Activated CD4-positive, alpha-beta memory T cell treated with anti-CD3 and anti-CD28 coated beads, Interleukin-2, amount 10 ng/mL, durations not matched to agents 7 days and 5 days (primary cell): ENCODE measurements at places on chromosomes 3 and 15.

- no peaks in the 10 kb centered on the region for H3K36me3 ChIP-seq
- DNase-seq, result no peak
- no peak overlapping the region for H3K27ac ChIP-seq
- no peak overlapping the region for H3K4me3 ChIP-seq
These were observed 21.9 kb downstream of the TRIM71 start for GRCh38 chr3:32839714-32840085.

- no peak overlapping the region for H3K27ac ChIP-seq
- no peak for DNase-seq
- H3K36me3 ChIP-seq, result no peaks in the 10 kb centered on the region
- no peak overlapping the region for H3K4me3 ChIP-seq
These were observed 349.3 kb upstream of the THRB start for GRCh38 chr3:24843955-24844354.

DNA sequence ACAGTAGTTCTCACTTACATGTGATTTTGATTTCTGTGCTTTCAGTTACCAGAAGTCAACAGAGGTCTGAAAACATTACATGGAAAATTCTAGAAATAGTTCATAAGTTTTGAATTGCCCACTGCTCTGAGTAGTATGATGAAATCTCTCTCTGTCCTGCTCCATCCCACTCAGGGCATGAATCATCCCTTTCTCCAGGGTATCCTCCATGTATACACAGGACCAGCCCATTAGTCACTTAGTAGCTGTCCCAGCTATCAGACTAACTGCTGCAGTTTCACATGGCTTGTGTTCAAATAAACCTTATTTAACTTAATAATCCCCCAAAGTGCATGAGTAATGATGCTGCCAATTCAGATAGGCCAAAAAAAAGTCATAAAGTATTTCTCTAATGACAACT is 38.6 kb downstream of the EPHA3 start:
- H3K36me3 ChIP-seq, result no peaks in the 10 kb centered on the region
- H3K4me3 ChIP-seq, result no peak overlapping the region
- H3K4me1 ChIP-seq, result no peaks in the 10 kb centered on the region
- H3K27me3 ChIP-seq, result no peaks in the 10 kb centered on the region
- no peak overlapping the region for H3K27ac ChIP-seq

- H3K36me3 ChIP-seq, result no peaks in the 10 kb centered on the region
- DNase-seq, result no peak
- H3K27me3 ChIP-seq, result peaks cover 4% of the 10 kb centered on the region
- no peaks in the 10 kb centered on the region for H3K4me1 ChIP-seq
These were observed 42.3 kb downstream of the TM4SF18 start for GRCh38 chr3:149291178-149291577.

GRCh38 chr3:157999246-157999645 is 107.0 kb downstream of the SHOX2 start:
- H3K27me3 ChIP-seq, result no peaks in the 10 kb centered on the region
- no peak overlapping the region for H3K4me3 ChIP-seq
- H3K4me1 ChIP-seq, result no peaks in the 10 kb centered on the region
- DNase-seq, result no peak

DNA sequence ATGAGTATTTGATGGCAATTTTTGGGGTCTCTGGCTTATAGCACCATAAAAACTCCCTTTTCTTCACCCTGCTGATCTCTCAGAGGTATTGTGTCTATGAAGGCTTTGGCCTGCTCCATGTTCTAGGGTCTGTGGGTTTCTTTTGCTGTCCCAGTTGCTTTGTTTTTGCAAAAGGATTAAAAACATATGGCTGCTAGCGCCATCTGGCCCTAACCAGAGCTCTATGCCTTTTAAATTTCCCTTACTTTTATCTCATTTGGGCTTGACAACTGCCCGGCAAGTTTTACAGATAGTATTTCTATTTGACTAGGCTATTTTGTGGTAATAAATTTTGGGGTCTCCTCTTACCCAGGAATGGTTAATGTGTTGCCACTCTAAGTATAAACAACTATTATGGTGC is 6.4 kb upstream of the GHRL start:
- H3K36me3 ChIP-seq, result peaks cover 68% of the 10 kb centered on the region
- peak overlapping the region; percentile 38 for H3K27ac ChIP-seq
- peaks cover 12% of the 10 kb centered on the region for H3K4me1 ChIP-seq
- H3K27me3 ChIP-seq, result no peaks in the 10 kb centered on the region

- peaks cover 44% of the 10 kb centered on the region for H3K4me1 ChIP-seq
- H3K36me3 ChIP-seq, result peaks cover 91% of the 10 kb centered on the region
- no peak for DNase-seq
- no peak overlapping the region for H3K27ac ChIP-seq
These were observed 21.2 kb downstream of the WHAMM start for GRCh38 chr15:82830427-82831173.

DNA sequence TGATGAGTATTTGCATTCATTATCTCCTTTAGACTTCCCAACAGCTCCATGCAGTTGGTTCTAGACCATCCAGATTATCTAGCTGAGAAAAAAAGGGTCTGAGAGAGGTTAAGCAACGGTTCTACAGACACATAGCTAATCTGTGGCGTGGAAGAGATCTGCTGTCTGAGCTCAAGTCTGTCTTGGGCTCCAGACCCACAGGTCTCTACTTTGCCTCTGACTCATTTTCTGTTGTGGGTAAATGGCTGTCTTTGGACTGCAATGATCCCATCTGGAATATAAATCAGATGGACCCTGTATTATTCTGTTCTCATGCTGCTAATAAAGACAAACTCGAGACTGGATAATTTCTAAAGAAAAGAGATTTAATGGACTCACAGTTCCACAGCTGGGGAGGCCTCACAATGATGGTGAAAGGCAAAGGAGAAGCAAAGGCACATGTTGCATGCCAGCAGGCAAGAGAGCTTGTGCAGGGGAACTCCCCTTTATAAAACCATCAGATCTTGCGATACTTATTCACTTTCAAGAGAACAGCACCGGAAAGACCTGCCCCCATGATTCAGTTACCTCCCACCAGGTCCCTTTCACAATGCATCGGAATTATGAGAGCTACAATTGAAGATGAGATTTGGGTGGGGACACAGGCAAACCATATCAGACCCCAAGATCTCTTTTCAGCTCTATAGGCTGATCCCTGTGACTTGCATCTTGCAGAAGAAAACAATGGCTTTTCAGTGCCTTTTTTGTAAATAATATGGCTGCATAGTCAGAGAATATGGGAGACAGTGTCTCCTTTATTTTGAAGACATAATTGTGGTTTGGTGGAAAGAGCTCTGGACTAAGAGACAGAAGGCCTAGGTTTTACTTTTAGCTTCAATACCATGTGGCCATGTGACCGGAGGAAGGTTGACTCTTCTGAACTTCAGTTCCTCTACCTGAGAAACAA is 24.7 kb downstream of the CEMIP start:
- H3K27me3 ChIP-seq, result peaks cover 3% of the 10 kb centered on the region
- DNase-seq, result no peak
- peaks cover 19% of the 10 kb centered on the region for H3K4me1 ChIP-seq
- peak overlapping the region; percentile 32 for H3K27ac ChIP-seq
- H3K4me3 ChIP-seq, result no peak overlapping the region

GRCh38 chr3:48433472-48434118 is 3.7 kb upstream of the PLXNB1 start:
- no peak overlapping the region for H3K4me3 ChIP-seq
- no peak overlapping the region for H3K27ac ChIP-seq
- peaks cover 34% of the 10 kb centered on the region for H3K4me1 ChIP-seq
- H3K36me3 ChIP-seq, result peaks cover 28% of the 10 kb centered on the region
- H3K27me3 ChIP-seq, result no peaks in the 10 kb centered on the region

GRCh38 chr3:121998611-121999473 is 23.2 kb downstream of the ILDR1 start:
- H3K36me3 ChIP-seq, result peaks cover 8% of the 10 kb centered on the region
- H3K27ac ChIP-seq, result peak overlapping the region; percentile 70
- H3K4me3 ChIP-seq, result no peak overlapping the region
- peaks cover 68% of the 10 kb centered on the region for H3K4me1 ChIP-seq
- no peak for DNase-seq
- peaks cover 4% of the 10 kb centered on the region for H3K27me3 ChIP-seq

DNA sequence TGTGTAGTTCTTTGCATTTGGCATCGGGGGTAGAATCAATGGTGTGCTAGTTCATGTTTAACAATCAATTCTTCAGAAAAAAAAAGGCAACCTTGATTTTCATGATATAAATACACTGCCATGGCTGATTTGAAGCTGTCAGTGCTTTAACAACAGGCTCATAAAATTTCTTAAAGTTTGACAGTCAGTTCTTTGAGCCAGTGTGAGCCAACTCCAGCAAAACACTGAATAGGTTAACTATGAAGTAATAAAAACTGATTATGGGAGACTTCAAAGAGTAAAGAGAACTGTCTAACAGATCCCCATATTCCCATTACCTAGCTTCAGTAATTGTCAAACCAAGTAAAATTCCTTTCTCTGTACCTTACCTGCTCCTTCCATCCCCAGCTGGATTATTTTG is 241.7 kb upstream of the SUCLG2 start:
- H3K36me3 ChIP-seq, result no peaks in the 10 kb centered on the region
- H3K4me1 ChIP-seq, result no peaks in the 10 kb centered on the region
- no peak for DNase-seq
- H3K27me3 ChIP-seq, result peaks cover 3% of the 10 kb centered on the region
- no peak overlapping the region for H3K4me3 ChIP-seq

DNA sequence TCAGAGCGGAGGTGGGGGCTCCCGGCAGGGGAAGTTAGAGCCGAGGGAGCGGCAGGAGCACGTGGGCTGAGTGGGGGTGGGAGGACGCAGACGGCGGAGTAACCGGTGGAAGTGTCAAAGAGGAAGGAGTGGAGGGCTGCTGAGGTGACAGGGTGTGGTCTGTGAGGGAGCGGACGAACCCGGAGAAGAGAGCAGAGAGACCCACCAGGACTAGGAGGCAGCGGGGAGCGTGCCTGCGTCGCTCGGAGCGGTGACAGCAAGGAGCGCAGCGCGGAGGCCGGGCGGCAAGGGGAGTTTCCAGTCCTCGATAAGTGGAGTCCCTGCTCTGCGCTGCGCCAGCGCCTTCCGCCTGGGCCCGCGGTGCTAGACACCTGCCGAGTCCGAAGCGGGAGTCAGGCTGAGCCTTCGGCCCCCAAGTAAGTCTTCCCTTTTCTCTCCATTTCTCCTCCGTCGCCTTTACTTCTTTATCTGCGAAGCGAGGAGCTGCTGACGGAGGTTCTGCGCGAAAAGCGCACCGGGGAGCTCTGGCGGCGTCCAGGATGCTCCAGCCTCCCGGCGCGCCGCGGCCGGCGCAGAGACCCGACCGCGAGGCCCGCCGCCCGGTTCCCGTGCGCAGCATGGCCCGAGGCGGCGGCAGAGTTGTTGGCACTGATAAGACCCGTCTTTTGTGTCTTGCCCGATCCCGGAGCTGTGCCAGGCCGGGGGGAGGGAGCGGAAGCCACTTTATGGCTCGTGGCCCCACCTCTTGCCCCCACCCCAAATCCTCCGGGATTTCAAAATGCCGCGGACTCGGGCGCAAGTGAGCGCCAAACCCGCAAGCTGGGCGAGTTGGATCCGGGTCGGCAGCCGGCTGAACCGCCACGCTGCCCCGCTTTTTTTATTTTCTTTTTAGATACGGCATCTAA is 533.0 kb upstream of the SEMA6D start:
- H3K4me1 ChIP-seq, result peaks cover 7% of the 10 kb centered on the region
- no peak overlapping the region for H3K27ac ChIP-seq
- H3K4me3 ChIP-seq, result no peak overlapping the region
- peaks cover 30% of the 10 kb centered on the region for H3K27me3 ChIP-seq

- H3K4me3 ChIP-seq, result no peak overlapping the region
- no peaks in the 10 kb centered on the region for H3K27me3 ChIP-seq
- H3K4me1 ChIP-seq, result peaks cover 17% of the 10 kb centered on the region
- no peak for DNase-seq
These were observed 41.2 kb downstream of the RLBP1 start for GRCh38 chr15:89179966-89180875.

- no peaks in the 10 kb centered on the region for H3K36me3 ChIP-seq
- peaks cover 10% of the 10 kb centered on the region for H3K4me1 ChIP-seq
- H3K27ac ChIP-seq, result no peak overlapping the region
- DNase-seq, result no peak
These were observed 322.6 kb upstream of the TLE3 start for GRCh38 chr15:70420086-70420947.

DNA sequence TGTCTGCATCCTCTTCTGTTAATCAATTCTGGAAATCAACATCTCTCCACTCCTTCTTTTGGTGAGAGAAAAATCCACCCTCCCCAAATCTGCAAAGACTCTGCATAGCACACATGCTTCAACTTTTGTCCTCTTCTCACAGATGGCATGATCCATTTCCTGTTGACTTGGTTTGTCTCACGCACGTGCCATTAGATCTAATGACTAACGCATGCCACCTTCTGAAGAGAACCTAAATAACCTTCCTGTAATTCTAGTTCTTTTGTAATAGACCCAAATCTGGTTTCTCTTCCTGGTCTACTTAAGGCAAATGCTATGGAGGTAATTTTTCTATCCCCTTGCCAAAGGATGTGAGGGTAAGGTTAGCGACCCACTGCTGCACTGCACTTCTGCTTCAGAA is 51.0 kb upstream of the ATOSA start:
- H3K27ac ChIP-seq, result peak overlapping the region; percentile 50
- no peak overlapping the region for H3K4me3 ChIP-seq
- H3K27me3 ChIP-seq, result no peaks in the 10 kb centered on the region
- peaks cover 51% of the 10 kb centered on the region for H3K4me1 ChIP-seq
- H3K36me3 ChIP-seq, result no peaks in the 10 kb centered on the region

- no peak overlapping the region for H3K4me3 ChIP-seq
- H3K27me3 ChIP-seq, result no peaks in the 10 kb centered on the region
- DNase-seq, result no peak
- H3K36me3 ChIP-seq, result peaks cover 3% of the 10 kb centered on the region
These were observed 4.5 kb upstream of the DNAH1 start for GRCh38 chr3:52311576-52312119.

DNA sequence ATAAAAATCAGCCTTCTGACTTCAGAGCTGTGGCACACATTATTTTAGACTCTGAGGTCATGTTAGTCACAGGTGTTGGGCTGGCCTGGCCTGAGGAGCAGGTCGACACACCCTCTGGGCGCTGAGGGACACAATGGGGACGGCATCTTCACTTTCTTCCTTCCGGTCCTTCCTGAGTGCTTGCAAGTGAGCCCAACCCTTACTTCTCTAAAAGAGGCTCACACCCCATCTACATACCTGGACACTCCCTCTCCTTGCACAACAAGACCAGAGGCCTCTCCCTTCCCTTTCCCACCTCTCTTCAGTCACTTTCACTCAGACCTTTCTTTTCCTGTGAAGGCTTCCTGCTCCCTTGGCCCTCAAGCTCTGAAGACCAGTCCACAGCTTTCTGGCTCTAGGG is 85.4 kb downstream of the XXYLT1 start:
- no peaks in the 10 kb centered on the region for H3K36me3 ChIP-seq
- DNase-seq, result no peak
- H3K4me3 ChIP-seq, result no peak overlapping the region
- H3K27ac ChIP-seq, result no peak overlapping the region
- no peaks in the 10 kb centered on the region for H3K27me3 ChIP-seq
- H3K4me1 ChIP-seq, result peaks cover 49% of the 10 kb centered on the region
